ENCODE measurements at places on chromosomes 13 and 19.
A peak's percentile ranks its signal among the peaks of the same experiment; 100 is the strongest.

DNA sequence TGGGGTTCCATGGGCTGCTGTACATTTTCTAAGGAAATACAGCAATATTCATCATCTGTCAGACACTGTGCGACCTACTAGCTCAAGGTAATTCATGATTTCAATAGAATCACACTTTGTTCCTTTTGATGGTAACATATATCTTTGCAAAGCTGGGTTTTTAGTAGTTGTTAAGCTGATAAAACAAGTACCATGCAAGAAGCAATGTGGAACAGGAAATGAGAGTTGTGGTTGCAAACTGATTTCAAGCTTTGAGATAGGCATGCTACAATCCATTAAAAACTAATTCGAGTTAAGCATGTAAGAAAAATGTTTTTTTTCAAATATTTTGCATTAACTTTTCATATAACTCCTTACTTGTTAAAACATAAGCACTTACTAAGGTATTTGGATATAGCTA lies 6.8 kb upstream of the MBNL2 start:
- no peak overlapping the region for H3K4me3 ChIP-seq
- H3K27ac ChIP-seq = no peak overlapping the region
- H3K4me1 ChIP-seq = peaks cover 25% of the 10 kb centered on the region
- H3K36me3 ChIP-seq = no peaks in the 10 kb centered on the region

DNA sequence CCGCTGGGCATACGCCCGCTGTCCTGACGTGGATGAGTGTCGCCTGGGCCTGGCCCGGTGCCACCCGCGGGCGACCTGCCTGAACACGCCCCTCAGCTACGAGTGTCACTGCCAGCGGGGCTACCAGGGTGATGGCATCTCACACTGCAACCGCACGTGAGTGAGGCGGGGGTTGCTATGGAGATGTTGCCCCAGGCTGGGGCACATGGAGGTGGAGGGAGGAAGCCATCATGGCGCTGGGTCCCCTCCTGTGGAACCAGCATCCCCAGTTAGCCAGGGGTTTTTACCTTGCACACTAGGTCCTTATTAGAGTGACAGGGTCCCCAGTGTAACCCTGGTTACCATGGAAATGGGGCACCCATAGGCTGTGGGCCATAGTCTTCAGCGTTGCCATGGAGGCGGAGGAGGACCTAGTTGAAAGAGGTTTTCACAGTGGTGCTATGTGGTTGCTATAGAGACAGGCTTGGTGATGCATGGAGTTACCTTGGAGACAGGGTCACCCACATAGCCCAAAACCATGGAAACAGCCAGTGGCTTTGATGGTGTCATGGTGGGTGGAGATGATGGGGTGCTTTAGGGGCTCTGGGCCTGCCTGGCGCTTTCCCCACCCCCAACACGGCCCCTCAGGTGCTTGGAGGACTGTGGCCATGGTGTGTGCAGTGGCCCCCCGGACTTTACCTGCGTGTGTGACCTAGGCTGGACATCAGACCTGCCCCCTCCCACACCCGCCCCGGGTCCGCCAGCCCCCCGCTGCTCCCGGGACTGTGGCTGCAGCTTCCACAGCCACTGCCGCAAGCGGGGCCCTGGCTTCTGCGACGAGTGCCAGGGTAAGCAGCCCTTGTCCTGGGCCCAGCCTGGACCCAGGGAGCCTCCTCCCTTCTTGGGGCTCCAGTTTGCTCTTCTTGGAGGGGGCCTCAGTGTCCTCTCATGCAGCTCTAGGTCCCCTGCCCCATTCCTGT lies 27.1 kb downstream of the MEGF8 start:
- no peak overlapping the region for H3K4me3 ChIP-seq
- H3K27me3 ChIP-seq = no peaks in the 10 kb centered on the region
- no peak for DNase-seq
- H3K27ac ChIP-seq = no peak overlapping the region
- H3K36me3 ChIP-seq = peaks cover 8% of the 10 kb centered on the region

- H3K4me3 ChIP-seq = no peak within 1 kb of the TSS
- H3K27ac ChIP-seq = peak within 1 kb of the TSS; percentile 26
- H3K27me3 ChIP-seq = peaks cover 27% of the 10 kb centered on the region
- peaks cover 4% of the 10 kb centered on the region for H3K4me1 ChIP-seq
- no peak for DNase-seq
These were observed at the start of gene KCNN4 for GRCh38 chr19:43780706-43781525. Gene KCNN4, minus strand, starts transcription at chr19:43780973. Its CDS starts 112 bp downstream, at chr19:43780861.

GRCh38 chr19:56270676-56271075 lies 1.9 kb upstream of the EDDM13 start:
- DNase-seq = no peak
- H3K27me3 ChIP-seq = peaks cover 5% of the 10 kb centered on the region
- peak overlapping the region; percentile 11 for H3K27ac ChIP-seq
- H3K4me3 ChIP-seq = no peak overlapping the region

DNA sequence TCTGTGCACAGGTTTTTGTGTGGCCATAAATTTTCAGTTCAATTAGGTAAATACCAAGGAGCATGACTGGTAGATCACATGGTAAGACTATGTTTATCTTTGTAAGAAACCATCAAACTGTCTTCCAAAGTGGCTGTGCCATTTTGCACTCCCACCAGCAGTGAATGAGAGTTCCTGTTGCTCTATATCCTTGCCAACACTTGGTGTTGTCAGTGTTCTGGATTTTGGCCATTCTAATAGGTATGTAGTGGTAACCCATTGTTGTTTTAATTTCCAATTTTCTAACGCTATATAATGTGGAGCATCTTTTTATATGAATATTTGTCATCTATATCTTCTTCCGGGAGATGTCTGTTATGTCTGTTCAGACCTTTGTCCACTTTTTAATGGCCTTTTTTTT lies 51.7 kb upstream of the MED4 start:
- peaks cover 4% of the 10 kb centered on the region for H3K36me3 ChIP-seq
- no peak for DNase-seq
- peaks cover 23% of the 10 kb centered on the region for H3K4me1 ChIP-seq
- H3K27ac ChIP-seq = no peak overlapping the region

DNA sequence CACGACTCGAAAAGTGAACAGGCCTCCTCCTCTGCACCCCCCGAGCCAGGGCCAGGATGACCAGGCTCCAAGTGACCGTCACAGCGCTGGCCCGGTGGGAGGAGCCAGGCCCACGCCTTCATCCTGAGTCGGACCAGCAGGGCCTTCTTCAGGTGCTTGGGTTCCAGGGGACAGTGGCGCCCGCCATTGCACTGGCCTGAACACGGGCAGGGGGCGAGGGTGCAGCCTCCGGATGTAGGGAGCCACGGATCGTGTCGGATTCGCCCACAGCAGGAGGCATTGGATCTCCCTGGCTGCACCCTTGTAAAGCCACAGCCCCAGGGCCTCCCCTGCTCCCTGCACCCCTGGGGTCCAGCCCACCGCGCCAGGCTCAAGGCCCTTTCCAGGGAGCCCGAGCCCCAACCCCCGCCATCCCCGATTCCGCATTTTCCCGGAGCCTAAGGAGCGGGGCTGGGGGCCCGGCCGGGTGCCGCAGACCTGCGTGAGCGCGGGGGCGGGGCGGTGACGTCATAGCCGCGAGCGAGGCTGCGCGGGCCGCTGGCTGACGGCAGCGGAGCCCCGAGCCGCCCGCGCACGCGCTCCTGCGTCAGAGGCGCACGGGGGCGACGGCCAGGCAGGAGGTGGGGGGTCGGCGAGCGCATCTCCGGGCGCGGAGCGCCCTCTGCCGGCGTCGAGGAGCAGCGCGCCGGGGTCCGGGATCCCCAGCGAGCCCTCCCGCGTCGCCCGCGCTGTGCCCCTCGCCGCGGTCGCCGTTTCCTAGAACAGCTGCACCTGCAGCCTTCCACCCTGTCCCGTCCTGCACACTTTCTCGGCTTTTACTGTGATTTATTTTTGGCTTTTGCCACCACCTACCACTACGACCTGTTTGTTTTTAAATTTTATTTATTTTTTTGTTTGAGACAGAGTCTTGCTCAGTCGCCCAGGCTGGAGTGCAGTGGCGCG lies 1.5 kb upstream of the ATP5F1D start:
- peak overlapping the region; percentile 31 for H3K27ac ChIP-seq
- peaks cover 39% of the 10 kb centered on the region for H3K4me1 ChIP-seq
- H3K4me3 ChIP-seq = peak overlapping the region; percentile 80
- H3K27me3 ChIP-seq = peaks cover 13% of the 10 kb centered on the region
- peak; percentile 94 for DNase-seq
- H3K36me3 ChIP-seq = no peaks in the 10 kb centered on the region

GRCh38 chr19:13163609-13164342 lies 13.6 kb downstream of the IER2 start:
- peaks cover 2% of the 10 kb centered on the region for H3K27me3 ChIP-seq
- DNase-seq = peak; percentile 39
- H3K36me3 ChIP-seq = no peaks in the 10 kb centered on the region
- peak overlapping the region; percentile 60 for H3K4me3 ChIP-seq
- peaks cover 81% of the 10 kb centered on the region for H3K4me1 ChIP-seq

DNA sequence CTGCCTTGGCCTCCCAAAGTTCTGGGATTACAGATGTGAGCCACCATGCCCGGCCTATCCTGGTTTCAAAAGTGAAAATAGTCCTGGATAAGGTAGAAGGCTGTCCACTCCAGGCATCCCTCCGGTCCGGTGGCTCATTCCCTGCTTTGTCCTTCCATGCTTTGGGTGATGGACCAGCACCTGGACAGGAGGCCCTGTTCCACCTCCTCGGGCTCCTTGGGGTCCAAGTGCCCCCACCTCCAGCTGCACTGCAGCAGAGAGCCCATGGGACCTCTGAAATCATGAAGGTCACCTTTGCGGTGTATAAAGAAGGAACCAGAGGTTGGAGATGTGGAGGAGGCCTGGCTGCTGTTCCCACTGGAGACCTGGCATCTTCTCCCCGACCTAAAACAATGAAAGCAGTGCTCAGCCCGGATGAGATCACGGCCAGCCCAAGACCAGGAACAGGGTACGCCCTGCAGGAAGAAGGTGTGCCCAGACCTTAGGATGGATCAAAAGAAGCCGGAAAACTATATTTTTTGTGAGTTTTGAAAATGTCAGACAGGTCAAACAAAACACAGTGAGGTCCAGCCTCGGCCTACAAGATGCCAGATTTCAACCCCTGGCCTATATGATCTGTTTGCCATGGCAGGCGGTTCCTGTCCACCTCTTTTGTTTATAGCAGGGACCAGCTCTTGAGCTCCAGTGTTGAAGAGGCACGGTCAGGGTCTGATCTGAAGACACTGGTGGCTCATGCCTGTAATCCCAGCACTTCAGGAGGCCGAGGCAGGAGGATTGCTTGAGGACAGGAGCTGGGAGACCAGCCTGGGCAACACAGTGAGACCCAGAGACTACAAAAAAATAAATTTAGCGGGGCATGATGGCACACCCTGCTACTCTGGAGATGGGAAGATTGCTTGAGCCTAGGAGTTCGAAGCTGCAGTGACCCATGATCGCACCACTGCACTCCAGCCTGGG lies 5.8 kb downstream of the LSR start:
- no peak overlapping the region for H3K27ac ChIP-seq
- H3K4me3 ChIP-seq = no peak overlapping the region
- H3K36me3 ChIP-seq = peaks cover 4% of the 10 kb centered on the region
- H3K27me3 ChIP-seq = peaks cover 6% of the 10 kb centered on the region

DNA sequence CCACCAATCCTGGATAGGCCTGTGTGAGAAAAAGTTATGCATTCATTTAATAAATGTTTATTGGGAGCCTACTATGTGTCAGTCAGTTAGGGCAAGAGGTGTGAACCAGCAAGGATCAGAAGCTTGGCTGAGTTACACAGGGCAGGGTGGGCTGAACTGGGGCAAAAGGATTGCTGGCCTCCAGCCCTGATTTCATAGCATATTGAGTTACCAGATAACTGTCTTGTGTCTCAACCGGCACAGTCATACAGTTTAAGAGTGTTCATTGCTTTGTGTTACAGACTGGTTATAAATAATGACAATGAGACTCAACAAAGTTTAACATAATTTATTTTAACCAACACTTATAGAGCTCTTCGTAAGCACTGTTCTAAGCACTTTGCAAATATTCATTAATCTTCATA lies 253.8 kb downstream of the DLEU7 start:
- peaks cover 1% of the 10 kb centered on the region for H3K27me3 ChIP-seq
- no peak overlapping the region for H3K4me3 ChIP-seq
- H3K4me1 ChIP-seq = no peaks in the 10 kb centered on the region
- H3K36me3 ChIP-seq = no peaks in the 10 kb centered on the region
- H3K27ac ChIP-seq = no peak overlapping the region

DNA sequence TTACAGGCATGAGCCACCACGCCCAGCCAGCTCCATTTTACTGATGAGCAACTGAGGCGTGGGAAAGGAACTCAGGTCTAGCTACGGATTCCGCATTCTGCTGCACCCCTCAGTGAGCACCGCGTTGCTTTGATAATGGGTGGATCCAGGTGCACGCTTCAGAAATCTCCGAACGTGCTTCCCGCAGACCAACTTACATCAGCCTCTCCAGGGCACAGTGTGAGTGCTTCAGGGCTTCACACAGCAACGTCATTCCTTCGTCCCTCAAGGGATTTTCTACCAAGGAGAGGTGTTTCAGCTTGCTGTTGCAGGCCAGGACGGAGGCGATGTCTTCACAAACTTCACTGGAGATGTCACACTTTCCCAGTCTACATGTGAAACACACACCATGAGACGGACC lies 21.7 kb downstream of the NLRP9 start:
- H3K27me3 ChIP-seq = peaks cover 35% of the 10 kb centered on the region
- no peak overlapping the region for H3K4me3 ChIP-seq
- H3K36me3 ChIP-seq = no peaks in the 10 kb centered on the region
- no peak overlapping the region for H3K27ac ChIP-seq
- DNase-seq = no peak

DNA sequence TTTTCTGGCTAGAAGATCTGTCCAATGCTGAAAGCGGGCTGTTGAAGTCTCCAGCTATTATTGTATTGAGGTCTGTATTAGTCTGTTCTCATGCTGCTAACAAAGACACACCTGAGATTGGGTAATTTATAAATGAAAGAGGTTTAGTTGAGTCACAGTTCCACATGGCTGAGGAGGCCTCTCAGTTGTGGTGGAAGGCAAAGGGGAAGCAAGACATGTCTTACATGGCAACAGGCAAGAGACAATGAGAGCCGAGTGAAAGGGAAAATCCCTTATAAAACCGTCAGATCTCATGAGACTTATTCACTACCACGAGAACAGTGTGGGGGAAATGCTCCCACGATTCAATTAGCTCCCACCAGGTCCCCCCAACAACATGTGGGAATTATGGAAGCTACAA lies 980.4 kb downstream of the SLITRK5 start:
- H3K27me3 ChIP-seq = no peaks in the 10 kb centered on the region
- H3K36me3 ChIP-seq = no peaks in the 10 kb centered on the region
- H3K27ac ChIP-seq = no peak overlapping the region

Data from immature natural killer cell (primary cell).